Activated CD4-positive, alpha-beta T cell treated with anti-CD3 and anti-CD28 coated beads, Interleukin-2, Interleukin-4, amounts not matched to agents 100 ng/mL and 50 ng/mL, durations not matched to agents 16 hours and 8 hours (primary cell): ENCODE measurements at places on chromosomes 1 and 21.

DNA sequence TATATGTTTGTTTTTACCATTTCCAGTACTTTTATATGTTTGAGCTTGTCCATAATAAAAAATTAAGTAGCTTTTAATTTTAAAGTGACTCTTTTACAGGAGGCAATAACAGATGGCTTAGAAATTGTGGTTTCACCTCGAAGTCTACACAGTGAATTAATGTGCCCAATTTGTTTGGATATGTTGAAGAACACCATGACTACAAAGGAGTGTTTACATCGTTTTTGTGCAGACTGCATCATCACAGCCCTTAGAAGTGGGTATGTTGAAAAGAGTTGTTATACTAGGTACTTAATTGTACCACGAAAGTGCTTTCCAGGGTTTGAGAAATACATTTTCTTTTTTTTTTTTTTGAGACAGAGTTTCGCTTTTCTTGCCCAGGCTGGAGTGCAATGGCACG, 46.1 kb downstream of the RNF2 start:
- no peak for DNase-seq

- DNase-seq = no peak
These were observed 75.1 kb upstream of the PTGFRN start for GRCh38 chr1:116834595-116834994.

- no peak for DNase-seq
These were observed 77.1 kb upstream of the ACTL8 start for GRCh38 chr1:17678011-17678410.

GRCh38 chr21:38264571-38264970, 7.8 kb downstream of the KCNJ15 start:
- no peak for DNase-seq

GRCh38 chr1:154778275-154778674, 91.8 kb downstream of the KCNN3 start:
- no peak for DNase-seq

GRCh38 chr21:23853796-23854379, 1753.4 kb downstream of the MRPL39 start:
- DNase-seq = peak; percentile 22

GRCh38 chr1:29358183-29358582, 121.9 kb downstream of the PTPRU start:
- no peak for DNase-seq

DNA sequence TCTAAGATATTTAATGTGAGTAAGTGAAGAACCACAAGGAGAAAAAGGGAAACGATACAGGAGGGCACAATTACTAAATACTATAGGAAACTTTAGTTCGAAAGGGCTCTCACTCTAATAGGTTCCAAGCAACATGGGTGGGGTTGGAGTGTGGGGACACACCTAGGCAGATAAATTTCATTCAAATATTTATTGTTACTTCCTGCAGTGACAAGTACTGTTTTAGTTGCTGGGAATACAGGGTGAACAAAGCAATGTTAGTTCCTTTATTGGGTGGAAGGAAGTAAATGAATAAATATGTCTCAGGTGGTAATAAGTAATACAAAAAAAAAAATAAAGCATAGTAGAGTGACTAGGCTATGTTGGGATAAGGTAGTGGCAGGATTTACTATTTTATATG, 73.2 kb upstream of the B3GALT2 start:
- no peak for DNase-seq

GRCh38 chr21:23394458-23394857, 2212.8 kb downstream of the MRPL39 start:
- DNase-seq = no peak

- DNase-seq = no peak
These were observed 96.3 kb upstream of the ACTL8 start for GRCh38 chr1:17658837-17659236.

DNA sequence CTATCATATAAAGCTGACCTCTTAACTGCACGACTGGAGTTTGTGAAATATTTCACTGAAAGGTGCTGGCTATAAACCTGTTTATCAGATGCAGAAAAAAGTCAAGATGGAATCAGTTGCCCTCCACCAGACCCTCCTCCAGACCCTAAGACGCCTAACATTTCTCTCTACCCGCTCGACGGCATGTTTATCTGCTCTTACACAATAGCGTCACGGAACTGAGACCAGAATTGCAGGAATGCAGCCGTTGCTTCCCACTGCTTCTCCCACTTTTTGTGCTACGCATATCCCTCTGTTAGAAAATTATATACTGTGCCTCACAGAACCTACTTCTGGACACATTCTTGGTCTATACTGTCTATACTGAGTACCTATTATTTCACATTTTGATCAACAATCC, 28.2 kb upstream of the FAM131C start:
- DNase-seq = no peak

DNA sequence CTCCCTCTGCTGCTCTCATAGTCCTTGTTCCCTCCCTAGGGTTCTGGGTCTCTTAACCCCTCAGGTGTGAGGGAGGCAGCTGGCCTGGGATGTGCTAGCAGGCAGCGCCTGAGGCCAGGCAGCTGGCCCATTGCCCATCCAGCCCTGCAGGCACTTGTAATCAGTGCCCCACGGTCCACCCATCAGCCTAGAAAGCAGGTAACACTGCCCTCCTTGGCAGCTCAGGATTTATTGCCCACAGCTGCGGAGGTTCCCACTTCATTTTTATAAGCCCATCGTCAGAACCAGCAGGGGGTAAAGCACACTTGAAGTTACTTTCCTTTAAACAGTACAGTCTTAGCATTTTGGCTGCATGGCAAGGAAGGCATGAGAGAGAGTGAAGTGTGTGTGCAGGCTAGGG, 70.6 kb downstream of the TMEM53 start:
- no peak for DNase-seq

- DNase-seq = no peak
These were observed 830 bp downstream of the RNF186 start for GRCh38 chr1:19814244-19814661.

DNA sequence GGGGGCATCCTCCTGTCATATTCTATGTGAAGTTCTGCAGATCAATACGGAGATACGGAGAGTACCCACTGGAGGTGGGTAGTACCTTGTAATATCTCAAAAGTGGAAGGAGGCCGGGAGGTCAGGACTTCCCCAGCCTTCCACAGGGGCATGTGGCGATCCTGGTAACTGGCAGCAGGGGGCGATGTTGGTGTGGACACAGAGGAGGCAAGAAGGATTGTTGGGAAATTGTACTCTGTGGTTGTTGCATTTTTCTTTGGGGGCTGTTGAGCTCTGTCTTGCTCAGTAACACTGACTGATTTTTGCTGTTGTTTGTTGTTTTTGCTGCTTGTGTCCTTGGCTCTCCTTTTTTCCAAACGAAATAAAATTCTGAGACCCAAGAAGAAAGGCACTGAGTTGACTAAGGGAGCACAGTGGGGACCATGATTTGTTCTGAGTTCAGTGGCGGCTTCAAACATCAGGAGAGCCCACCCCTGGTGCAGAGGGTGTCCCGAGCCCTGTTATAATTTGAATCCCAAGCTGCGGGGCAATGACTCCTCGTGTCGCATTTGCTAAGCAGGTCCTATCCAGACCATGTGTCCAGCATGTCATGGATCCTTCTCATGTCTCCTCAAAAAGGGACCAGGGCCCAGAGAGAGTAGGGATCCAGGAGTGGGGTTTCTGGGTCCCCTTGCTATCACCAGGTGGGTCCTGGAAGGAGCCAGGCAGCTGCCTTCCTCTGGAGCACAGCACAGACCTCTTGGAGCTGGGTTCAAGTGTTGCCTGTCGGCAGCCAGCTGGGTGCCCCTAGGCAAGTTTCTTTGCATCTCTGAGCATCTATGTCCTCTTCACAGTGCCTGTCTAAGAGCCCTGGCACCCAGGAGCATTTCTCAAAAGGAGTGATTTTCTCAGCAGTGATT, 22.8 kb downstream of the LHX4 start:
- DNase-seq = peak; percentile 79

DNA sequence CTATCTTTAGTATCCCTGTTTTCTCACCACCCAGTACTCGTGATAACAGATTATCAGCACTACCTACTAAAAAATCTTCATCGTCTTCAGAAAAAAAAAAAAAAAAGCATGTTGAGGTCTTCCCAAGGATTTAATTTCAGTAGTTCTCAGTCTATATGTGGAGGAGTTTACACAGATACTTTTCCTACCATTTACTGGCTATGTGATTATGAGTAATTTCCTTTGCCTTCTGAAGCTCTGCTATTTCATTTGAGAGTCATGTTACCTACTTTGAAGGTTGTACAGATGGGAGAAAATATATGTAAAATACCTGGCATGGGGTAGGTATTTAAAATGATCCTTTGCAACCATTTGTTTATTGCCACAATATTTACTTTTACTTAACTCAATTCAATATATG, 399.7 kb downstream of the NEGR1 start:
- DNase-seq = no peak

- no peak for DNase-seq
These were observed 41.3 kb upstream of the UBE2U start for GRCh38 chr1:64162151-64162550.

DNA sequence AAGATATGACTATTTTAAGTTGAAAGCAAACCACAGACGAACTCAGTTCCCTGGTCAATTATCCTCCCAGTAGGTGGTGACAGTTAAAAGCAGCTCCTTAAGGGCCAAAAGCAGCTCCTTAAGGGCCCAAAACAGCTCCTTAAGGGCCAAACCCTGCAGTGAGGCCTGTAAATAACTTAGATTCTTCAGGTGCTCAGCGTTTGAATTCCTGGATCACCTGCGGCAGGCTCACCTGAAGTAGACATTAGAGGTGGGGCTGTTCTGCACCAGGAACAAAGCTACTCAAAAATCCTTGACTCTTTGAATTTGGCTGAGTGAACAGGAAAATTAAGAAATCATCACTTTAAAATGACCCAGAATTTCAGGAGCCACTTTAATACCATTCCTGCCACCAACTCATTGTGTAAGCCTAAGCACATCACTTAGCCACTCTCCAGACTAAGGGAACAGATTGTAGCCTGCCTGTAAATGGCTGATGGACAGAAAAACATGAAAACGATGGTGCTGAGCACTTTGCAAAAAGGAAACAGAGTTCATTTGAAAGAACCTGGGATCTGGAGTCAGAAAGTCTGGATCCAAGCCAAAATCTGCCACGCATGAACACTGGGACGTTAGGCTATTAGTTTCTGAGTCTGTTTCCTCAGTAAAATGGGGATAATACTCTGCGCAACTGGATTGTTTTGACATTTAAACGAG, 126.9 kb downstream of the LRIG2 start:
- no peak for DNase-seq

DNA sequence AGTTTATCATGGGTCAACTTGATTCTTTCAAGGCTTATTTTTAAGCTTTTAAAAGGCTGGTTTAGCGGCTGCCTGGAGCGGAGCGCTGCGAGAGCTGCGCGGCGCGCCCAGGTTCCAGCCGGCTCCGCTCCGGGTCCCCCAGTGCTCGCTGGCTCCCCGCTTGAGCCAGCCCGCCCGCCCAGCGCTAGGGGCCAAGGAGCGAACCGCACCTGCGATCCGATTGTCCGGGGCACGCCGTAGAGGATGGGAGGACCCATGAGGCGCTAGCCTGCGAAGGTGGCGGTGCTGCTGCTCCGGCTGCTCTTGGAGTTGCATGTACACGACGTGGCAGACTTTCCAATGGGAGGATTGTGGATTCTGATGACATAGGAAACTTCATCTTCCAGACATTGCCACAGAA, 9.9 kb upstream of the CFHR4 start:
- no peak for DNase-seq

- DNase-seq = no peak
These were observed 200.0 kb downstream of the AJAP1 start for GRCh38 chr1:4854367-4854766.

- DNase-seq = no peak
These were observed 95.2 kb downstream of the KCNJ15 start for GRCh38 chr21:38351961-38352521.

GRCh38 chr1:234091876-234092275, 187.4 kb downstream of the SLC35F3 start:
- no peak for DNase-seq

- DNase-seq = no peak
These were observed 442 bp upstream of the CSMD2 start for GRCh38 chr1:34165422-34165921.

- DNase-seq = no peak
These were observed 64.8 kb downstream of the TRIM33 start for GRCh38 chr1:114446198-114446597.

DNA sequence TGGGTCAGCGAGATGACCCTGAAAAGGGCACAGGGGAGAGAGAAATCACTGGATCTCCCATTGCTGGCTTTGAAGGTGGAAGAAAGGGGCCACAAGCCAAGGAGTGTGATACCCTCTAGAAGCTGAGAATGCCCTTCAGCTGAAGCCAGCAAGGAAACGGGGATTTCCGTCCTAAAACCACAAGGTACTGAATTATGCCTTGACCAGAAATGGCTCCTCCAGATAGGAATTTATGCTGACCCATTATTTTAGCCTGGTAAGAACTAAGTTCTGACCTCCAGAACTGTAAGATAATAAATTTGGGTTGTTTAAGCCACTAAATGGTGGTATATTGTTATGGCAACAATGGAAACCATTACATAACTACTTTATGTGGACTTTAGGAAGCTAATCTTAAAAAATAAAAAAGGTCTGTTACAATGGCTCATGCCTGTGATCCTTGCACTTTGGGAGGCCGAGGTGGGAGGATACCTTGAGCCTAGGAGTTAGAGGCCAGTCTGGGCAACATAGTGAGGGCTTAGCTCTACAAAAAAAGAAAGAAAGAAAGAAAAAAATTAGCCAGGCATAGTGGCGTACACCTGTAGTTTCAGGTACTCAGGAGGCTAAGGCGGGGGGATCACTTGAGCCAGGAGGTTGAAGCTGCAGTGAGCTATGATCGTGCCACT, 3.6 kb upstream of the H6PD start:
- no peak for DNase-seq

- no peak for DNase-seq
These were observed 37.2 kb downstream of the GNB1 start for GRCh38 chr1:1853593-1854257.

GRCh38 chr1:11406845-11407244, 72.1 kb upstream of the DISP3 start:
- DNase-seq = no peak

DNA sequence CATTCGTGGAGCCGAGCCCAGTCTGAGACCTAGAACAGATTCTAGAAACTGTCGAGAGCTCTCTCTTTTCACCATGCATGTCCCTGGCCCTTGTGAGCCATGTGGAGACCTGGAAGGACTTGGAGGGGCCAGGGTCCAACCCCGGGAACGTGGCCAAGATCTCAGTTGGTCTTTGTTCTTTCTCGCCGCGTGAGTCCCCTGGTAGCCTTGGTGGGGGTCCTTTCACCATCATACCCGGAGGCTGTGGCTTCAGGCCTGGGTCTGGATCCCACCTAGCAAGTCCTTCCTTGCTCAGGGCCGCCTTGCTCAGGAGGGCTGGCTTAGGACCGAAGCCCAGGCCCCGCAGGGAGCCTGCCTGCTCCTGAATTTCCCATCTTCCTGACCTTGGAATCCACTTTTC, 168.0 kb downstream of the CAMTA1 start:
- no peak for DNase-seq

- no peak for DNase-seq
These were observed 14.3 kb downstream of the ATF3 start for GRCh38 chr1:212622906-212623305.

DNA sequence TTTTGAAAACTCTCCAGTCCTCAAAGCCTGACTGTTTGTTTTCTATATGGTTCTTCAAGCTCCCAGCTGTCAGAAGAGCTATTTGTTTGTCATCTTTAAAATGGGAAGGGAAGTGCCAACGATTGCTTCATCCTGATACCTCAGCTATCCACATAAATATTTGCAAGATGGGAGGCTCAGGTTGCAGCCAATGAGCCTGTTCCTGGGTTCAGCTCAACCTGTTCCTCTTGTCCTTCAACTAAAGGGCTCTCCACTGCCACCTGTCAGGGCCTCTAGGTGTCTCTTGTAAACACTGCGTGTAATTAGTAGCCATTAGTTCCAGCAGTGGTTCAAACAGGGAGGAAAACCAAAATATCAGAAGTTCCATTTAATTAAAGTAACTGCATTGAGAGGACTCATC, 445.1 kb downstream of the AJAP1 start:
- no peak for DNase-seq

GRCh38 chr1:34444516-34444915, 267.8 kb downstream of the C1orf94 start:
- no peak for DNase-seq
